Keratinocyte (primary cell): ENCODE measurements at places on chromosomes 3 and 15. TPM values are rescaled to one million over a fixed set of nuclear protein-coding genes. Genes with fewer than 3 reads are reported as not detected.

DNA sequence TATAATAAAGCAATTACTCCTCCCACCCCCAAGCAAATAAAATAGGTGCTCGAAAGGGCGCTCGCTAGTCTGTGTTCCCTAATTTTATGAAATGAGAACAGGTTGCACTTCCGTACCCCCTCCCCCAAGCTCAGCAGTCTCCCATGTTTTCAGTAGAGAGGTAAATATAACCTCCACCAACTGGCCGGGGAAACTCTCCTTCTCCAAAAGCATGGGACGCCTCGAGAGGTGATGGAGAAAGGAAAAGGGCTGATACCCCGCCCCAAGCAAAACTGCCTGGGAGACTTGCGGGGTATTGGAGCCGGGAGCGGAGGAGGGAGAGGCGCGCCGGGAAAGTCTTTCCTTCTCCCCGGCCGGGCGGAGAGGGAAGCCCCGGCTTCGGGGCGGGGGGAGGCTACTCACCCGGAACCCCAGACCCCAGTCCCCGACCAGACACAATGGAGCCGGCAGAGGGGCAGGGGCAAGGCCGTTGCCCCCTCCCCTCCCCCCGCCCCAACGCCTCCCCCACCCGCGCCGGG, 605 bp downstream of the DCUN1D1 start:
- peak overlapping the region; percentile 58 for H3K27ac ChIP-seq
- no peaks in the 10 kb centered on the region for H3K27me3 ChIP-seq
- DNase-seq: no peak
- peak overlapping the region; percentile 78 for H3K4me3 ChIP-seq

SLC51B gene
- not detected in 3 replicates for polyA plus RNA-seq

- peaks cover 79% of the 10 kb centered on the region for H3K27me3 ChIP-seq
- H3K36me3 ChIP-seq: no peaks in the 10 kb centered on the region
- H3K4me1 ChIP-seq: no peaks in the 10 kb centered on the region
- H3K27ac ChIP-seq: no peak overlapping the region
- no peak overlapping the region for H3K4me3 ChIP-seq
These were observed 1.3 kb upstream of the INSYN1 start for GRCh38 chr15:73754461-73754860.

GRCh38 chr3:39080026-39080425, 27.4 kb downstream of the GORASP1 start:
- no peak for DNase-seq
- H3K4me3 ChIP-seq: no peak overlapping the region
- no peak overlapping the region for H3K27ac ChIP-seq

BOC gene
- 9.3 to 11.3 TPM (median 11.2 TPM) in 3 replicates for polyA plus RNA-seq

DNA sequence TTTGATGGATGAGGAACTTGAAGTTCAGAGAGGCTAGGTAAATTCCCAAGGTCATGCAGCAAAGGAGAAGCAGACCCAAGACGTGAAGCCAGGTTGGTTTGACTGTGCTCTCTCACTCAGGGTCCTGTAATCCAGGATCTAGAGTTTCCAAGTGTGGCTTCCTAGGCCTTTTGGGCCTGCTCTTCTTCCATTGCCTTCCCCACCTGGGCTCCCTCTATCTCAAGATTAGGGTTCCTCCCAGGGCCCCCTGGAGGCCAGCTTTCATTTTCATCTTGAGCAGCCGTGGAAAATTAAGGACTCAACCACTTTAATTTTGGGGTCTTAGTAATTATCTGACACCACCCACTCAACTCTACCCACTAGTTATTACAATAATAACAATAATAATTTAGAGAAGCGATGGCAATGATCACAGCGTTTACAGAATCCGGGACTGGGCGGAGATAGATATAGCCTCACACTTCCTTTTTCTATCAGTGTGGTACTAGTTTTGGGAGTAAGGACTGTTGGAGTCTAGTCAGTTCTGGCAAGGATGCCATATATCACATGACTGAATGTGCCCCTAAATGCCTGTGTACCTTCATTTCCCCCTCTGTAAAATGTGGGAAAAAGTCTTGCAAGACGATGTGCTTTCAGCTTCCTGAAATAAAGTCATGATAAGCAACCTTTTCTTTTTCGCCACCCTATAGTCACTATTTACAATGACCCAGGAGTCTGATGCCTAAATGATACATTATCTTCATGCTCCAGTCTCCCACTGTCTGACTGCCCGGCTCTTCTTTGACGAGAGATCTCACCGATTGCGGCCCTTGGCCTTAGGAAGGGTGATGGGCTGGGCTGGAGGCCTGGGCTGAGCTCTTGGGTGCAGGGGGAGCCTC, 30.2 kb upstream of the MAGEF1 start:
- no peaks in the 10 kb centered on the region for H3K36me3 ChIP-seq
- H3K4me1 ChIP-seq: peaks cover 46% of the 10 kb centered on the region
- peak overlapping the region; percentile 93 for H3K27ac ChIP-seq
- no peaks in the 10 kb centered on the region for H3K27me3 ChIP-seq
- no peak overlapping the region for H3K4me3 ChIP-seq

DNA sequence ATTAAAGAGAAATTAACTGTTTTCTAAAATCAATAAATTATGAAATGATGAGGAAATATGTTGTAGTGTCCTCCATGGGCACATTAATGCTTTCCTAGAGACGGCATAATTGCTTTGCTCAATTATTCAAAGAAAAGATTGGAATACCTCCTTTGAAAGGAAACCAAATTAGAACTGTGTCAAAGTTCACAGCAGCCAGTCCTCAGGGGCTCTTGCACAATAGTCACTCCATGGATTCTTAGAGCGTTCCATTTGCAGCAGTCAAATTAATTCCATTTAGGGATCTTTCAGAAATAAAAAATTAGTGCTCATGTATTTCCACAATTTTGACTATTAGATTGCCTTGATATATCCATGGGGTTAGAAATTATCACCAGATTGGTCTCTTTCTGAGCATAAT, 841.6 kb upstream of the DPPA4 start:
- H3K4me1 ChIP-seq: no peaks in the 10 kb centered on the region
- no peaks in the 10 kb centered on the region for H3K36me3 ChIP-seq
- H3K27ac ChIP-seq: no peak overlapping the region
- H3K27me3 ChIP-seq: no peaks in the 10 kb centered on the region

- H3K27me3 ChIP-seq: no peaks in the 10 kb centered on the region
- H3K36me3 ChIP-seq: no peaks in the 10 kb centered on the region
- H3K27ac ChIP-seq: no peak overlapping the region
- no peaks in the 10 kb centered on the region for H3K4me1 ChIP-seq
- DNase-seq: no peak
These were observed 98.5 kb upstream of the SLC25A36 start for GRCh38 chr3:140842984-140843649.

DNA sequence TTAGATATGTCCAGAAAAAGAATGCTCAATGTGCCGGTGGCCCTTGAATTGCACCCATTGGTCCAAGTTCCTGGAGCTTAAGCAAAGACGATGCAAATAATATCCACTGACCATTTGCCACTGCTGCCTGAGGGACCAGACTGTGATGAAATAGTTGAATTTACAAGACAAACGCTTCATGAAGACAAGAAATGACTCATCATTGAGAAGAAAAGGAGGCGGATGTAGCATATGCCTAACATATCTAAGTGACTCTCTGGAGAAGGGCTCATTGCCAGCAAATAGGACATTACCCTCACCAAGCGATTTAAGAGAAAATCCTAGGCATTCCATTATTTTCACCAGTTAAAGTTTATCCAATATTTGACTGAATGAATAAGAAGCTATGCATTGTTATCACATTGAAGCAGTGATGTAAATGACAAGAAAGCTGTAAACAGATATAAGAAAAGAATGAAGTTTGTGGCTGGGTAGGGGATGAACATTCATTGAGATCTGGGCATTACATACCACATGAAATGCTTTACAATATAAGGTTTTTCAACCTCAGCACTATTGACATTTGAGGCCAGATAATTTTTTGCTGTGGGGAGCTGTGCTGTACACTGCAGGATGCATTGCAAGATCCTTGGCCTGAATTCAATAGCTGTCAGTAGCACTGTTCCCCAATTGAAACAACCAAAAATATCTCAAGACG, 48.9 kb upstream of the CPNE4 start:
- no peaks in the 10 kb centered on the region for H3K4me1 ChIP-seq
- no peak for DNase-seq
- no peak overlapping the region for H3K4me3 ChIP-seq

DNA sequence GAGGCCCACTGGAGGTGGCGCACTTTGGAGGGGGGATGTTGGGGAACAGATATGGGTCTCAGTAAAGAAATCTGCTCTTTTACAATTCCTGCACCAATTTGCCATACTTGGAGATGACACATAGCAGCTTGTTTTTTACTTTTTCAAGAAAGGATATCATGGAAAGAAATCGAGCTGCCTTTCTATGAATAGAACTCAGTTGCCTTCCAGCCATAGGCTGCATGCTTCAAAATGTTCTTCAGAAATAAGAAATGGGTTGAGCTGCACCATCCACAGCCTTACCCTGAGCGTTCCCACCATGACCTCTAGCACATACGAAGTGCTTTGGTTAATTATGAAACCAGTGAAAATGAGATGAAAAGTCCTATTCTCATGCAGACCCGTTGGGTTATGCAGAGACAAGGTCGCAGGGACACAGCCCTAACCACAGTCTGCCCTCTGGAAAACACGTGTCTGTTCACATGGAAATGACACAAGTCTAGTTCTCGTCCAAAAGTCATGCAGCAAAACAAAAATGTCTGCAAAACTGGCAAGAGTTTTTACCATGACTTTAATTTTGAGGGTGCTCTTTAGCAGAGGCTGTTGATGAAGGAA, 36.3 kb downstream of the NGRN start:
- H3K27me3 ChIP-seq: no peaks in the 10 kb centered on the region
- no peaks in the 10 kb centered on the region for H3K36me3 ChIP-seq
- H3K4me1 ChIP-seq: no peaks in the 10 kb centered on the region
- no peak overlapping the region for H3K27ac ChIP-seq

AP3B2 gene
- 0.25 to 0.41 TPM (median 0.31 TPM) in 3 replicates for polyA plus RNA-seq

CLPX gene
- polyA plus RNA-seq: 29.0 to 51.5 TPM (median 43.6 TPM) in 3 replicates

DNA sequence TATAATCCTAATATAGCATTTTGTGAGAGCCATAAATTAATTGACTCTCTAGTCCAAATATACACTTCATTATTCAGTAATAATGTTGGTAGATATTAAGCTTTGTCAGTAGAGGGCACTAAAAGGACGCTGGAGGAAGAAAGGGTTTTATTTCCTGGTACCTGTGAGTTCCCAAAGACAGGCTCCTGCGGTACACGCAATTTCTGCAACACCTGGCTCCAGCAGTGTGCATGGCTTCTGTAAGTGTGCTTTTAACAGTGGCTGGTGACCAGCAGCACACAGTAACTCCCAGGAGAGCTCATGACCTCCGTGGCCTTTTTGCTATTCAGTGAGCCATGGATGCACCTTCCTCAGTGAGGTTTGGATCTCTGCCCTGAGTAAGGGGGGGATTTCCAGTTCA, 338.3 kb upstream of the ZNF385D start:
- H3K4me3 ChIP-seq: no peak overlapping the region
- DNase-seq: no peak
- H3K27ac ChIP-seq: no peak overlapping the region
- H3K36me3 ChIP-seq: no peaks in the 10 kb centered on the region
- H3K27me3 ChIP-seq: no peaks in the 10 kb centered on the region

DNA sequence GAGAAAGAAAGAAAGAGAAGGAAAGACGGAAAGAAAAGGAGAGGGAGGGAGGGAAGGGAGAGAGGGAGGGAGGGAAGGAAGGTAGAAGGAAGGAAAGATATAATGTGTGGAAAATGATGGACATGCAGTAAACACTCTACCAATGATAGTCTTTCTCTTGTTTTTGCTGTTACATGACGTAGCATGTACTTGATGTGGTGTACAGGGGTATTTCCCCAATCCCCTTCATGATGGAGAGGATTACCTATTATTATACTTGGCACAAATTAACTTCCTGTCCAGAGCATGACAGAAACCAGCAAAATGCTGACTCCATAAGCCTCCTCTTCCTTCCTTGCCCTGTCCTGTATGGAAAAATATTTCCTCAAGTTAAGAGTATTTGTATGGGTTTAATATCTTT, 124.4 kb downstream of the B3GALNT1 start:
- no peaks in the 10 kb centered on the region for H3K4me1 ChIP-seq
- DNase-seq: no peak
- no peak overlapping the region for H3K4me3 ChIP-seq

DNA sequence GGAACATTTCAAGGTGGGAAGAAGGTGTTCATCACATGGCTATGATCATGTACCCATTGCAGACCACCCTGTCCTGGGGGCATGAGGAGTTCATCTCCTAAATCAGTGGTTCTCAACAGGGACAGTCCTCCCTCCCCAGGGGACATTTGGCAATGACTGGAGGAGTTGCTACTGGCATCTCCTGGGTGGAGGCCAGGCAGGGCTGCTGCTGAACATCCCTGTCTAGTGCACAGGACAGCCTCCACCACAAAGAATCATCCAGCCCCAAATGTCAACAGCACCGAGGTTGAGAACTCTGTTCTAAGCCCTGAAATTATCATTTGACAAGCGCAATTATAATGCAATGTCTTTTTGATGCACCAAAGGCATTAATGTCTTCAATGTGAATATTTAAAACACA, 4.4 kb upstream of the DNAJB8 start:
- DNase-seq: no peak
- no peak overlapping the region for H3K27ac ChIP-seq
- H3K4me1 ChIP-seq: no peaks in the 10 kb centered on the region

SLC9C1 gene
- not detected in 3 replicates for polyA plus RNA-seq

TMCC1 gene
- 25.2 to 27.7 TPM (median 26.9 TPM) in 3 replicates for polyA plus RNA-seq

CCDC14 gene
- polyA plus RNA-seq: 29.8 to 63.7 TPM (median 50.5 TPM) in 3 replicates

WDR82 gene
- 53.1 to 75.1 TPM (median 74.4 TPM) in 3 replicates for polyA plus RNA-seq

- H3K4me1 ChIP-seq: no peaks in the 10 kb centered on the region
- no peak for DNase-seq
- H3K36me3 ChIP-seq: no peaks in the 10 kb centered on the region
These were observed 1448.4 kb upstream of the ALCAM start for GRCh38 chr3:103918336-103918735.

GRCh38 chr15:40600956-40601355, 6.9 kb downstream of the KNL1 start:
- H3K4me3 ChIP-seq: no peak overlapping the region
- no peaks in the 10 kb centered on the region for H3K36me3 ChIP-seq
- no peaks in the 10 kb centered on the region for H3K4me1 ChIP-seq
- no peak overlapping the region for H3K27ac ChIP-seq
- DNase-seq: no peak

- DNase-seq: no peak
- H3K27me3 ChIP-seq: no peaks in the 10 kb centered on the region
- H3K4me1 ChIP-seq: peaks cover 18% of the 10 kb centered on the region
- H3K4me3 ChIP-seq: no peak overlapping the region
- H3K27ac ChIP-seq: no peak overlapping the region
- H3K36me3 ChIP-seq: no peaks in the 10 kb centered on the region
These were observed 284.7 kb upstream of the STT3B start for GRCh38 chr3:31247850-31248562.

DNA sequence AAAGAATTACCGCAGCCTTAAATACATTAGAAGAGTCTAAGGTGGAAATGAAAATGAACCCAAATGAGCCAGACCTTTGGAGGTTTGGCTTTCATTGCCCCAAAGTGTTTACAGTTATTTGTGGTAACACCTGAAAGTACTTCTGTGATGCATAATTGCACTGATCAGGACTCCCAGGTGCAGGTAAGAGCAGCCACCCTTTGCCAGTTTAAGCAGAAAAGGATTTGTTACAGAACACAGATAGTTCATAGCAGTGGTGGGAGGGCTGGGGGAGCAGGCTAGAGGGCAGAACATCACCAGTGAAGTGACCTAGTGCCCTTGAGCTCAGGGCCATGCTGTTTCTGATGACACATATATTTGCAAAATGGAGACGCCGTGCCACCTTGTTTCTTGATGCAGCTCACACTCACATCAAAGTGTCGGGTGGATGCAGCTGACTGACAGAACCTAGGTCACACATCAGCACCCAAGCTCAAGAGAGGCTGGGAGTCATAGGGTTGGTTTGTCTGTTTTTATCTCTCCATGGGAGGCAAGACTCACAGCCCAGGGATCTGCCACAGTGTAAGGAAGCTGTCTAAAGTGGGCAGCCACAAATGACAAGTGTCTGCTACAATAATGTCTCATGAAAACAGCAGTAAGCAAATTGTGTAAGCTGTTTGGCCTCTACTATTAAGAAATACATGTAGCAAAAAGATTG, 49.1 kb downstream of the NEK11 start:
- no peaks in the 10 kb centered on the region for H3K27me3 ChIP-seq
- no peaks in the 10 kb centered on the region for H3K4me1 ChIP-seq
- no peaks in the 10 kb centered on the region for H3K36me3 ChIP-seq
- H3K27ac ChIP-seq: no peak overlapping the region

GOLGA6L6 gene
- not detected in 3 replicates for polyA plus RNA-seq
